NCI-H446 treated with DMSO at 0.1 percent for 48 hours (cell line): ENCODE measurements at places on chromosomes 1 and 21.

DNA sequence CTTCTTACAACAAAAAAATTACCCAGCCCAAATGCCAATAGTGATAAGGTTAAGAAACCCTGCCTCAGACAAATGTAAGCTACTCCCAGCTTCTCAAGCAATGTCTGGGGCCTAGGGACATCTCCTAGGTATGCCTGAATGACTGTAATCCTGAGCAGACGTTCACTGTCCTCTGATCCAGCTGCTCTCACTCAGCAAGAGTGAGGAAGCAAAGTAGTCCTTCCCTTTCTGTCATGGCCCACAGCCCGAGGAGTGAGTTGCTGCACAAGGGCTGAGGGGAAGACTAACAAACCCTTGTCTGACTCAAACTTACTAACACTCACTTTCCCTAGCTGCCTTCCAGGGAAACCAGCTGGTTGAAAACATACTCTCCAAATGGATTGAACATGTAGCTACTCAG is 124.9 kb upstream of the TNFSF4 start:
- DNase-seq: no peak

DNA sequence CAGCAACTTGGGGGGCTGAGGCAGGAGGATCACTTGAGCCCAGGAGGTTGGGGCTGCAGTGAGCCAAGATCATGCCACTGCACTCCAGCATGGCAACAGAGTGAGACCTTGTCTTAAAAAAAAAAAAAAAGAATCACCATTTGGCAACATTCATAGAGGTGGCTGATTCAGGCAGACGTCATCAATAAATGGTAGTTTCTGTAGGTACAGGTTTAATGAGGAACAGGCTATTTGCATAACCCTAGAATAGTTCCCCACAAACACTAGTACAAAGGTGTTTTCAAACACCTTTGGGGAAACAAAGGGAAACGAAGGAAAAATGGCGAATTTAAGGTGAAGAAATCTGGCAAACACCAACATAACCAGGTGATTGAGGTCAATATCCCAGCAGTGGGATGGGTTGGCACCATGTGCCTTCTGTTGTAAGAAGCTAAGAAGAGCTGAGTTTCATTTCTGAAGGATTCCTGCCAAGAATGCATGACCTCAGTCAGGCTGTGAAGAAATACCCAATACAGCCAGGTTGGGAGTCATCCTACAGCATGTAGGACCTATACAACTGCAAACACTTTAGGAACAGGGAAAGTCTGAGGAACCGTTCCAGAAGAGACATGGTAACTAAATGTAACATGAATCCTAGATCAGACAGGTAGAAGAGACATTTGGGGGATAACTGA is 5.6 kb downstream of the LPAR3 start:
- no peak for DNase-seq

DNA sequence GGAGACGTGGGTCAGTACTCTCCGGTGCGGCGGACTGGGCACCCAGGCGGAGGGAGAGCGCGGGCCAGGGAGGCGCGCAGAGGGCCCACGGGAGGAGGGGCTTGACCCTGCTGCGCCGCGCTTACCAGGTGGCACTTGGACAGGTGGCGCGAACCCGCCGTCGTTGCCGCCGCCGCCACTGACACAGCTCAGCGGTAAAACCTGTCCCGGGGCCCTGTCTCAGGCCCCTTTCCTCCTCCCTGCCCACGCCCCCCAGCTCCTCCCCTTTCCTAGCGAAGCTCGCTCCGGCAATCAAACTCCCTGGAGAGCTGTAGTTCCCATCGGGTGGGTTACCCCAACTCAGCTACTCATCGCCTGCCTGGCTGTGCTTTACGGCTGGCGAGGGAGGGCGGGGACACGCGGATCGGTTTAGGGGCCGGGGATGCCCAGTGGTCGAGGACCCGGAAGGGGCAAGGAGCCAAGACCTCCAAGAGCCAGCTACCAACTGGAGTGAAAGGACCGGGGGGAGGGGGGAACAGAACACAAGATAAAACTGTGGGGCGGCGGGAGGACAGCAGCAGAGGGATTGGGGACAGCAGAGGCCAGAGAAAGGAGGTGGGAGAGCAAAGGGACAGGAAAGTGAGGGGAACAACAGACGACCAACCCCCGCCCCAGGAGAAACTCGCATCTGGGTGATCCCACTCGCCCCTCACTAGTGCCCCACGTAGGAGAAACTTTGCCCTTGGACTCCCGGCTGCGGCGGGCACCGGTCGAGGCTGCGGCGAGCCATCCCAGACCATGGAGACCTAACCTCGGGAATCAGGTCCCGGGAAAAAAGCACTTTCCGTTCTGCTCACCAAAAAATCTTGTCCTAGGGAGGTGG is 2.9 kb downstream of the GFI1 start:
- DNase-seq: no peak

DNA sequence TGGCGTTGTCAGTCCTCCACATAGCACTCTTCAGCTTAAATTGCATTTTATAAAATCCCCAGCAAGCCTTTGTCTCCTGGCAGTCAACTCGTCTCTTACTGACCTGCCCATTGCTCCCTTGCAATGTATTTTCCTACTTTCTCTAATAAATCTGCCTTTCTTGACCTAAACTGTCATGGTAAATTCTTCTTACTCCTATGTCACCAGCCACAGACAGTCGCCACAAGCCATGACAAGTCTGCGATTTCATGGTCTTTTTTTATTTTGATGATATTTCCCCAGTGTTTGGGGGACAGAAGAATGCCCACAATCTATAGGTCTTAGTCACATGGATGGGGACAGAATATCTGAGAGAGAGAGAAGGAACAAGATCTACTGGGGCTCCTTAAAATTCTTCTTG is 8.4 kb downstream of the IFNAR2 start:
- DNase-seq: no peak

DNA sequence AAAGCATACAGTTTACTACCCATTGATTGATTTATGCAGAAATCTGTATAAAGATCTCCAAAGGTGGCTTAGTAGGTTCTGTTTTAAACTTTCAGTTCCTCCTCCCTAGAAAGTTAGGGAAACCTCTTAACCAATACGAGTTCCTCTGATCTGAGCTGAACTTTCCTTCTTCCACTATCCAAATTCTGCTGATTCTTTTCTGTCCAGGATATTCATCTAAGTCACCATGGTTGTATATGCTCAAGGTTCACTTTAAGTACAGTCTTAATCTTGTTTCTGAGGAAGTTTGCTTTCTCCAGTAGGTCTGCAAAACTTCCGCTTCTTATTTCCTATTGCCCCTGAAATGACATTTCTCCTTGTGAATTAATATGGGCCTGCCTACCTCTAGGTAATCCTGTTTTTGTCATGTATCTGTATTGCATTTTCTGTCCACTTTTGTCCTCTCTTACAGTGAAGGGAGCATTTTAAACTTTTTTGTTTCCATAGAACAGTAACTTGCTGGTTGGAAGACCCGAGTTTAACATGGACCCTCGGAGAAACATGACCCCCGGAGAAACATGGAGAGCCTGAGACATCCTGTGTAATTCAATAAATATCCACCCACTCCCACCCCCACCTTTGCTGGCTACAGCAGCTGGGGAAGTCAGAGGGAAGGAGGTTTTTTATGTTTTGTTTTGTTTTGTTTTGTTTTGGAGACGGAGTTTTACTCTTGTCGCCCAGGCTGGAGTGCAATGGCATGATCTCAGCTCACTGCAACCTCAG is 16.7 kb upstream of the TUT4 start:
- DNase-seq: no peak

- no peak for DNase-seq
These were observed 2.1 kb upstream of the GFI1 start for GRCh38 chr1:92488832-92489231.

DNA sequence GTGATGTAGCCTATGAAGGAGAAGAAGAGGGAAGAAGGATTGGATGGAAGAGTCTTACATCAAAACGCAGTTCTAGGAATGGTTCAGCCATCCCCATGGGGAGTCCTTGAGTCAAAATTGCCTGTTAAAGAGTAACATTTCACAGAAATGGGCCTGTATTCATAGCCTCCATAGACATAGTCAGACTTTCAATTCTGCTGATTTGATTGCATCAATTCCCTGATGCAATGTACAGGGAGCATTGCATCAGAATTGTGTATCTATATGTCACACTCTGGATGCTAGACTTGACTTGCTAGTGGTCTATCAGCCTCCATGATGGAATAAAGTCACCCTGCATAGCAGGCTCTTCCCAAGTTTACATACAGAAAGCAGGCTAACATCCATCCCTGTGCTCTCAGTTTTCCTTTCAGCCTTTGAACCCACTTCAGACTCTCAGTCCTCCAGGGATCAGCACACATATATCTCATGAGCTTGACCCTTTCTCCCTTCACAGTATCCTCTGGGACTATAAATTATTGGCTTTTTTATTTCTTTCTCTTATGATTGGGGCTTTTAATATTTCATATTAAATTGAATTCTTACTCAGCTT is 1111.7 kb upstream of the B3GALT2 start:
- DNase-seq: no peak

DNA sequence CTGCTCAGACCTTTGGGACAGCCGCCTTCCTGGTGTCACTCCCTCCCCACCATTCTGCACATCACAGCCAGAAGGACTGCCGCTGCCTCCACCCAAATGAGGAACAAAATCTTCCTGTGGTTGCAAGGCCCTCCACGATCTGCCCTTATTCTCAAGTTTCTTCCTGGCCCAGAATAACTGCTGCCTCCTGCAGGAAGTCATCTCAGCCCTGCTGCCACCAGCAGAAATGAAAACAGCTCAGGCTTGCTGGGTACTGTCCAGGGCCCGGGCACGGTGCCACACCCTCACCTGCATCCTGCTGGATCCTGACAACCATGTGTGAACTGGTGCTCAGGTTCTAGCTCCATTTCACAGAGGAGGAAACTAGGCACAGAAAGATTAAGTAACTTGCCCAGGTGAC is 2.8 kb downstream of the CLDN19 start:
- no peak for DNase-seq

DNA sequence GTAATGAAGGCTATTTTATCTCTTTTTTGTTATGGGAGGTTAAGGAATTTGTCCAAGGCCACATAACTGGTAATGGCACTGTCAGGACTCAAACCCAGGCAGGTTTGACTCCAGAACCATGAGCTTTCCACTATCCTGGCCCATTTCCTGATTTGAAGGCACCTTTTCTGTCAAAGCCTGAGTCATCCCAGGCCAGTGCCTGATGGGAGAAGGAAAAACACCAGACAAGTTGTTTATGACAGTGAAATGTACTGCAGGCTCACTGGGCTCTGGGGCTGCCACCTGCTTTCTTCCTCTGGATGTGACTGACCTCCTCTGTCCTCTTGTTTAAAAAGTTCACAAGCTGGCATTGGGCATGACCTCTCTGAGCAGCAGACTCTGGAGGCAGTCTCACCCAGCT is 71.8 kb upstream of the SPATA6 start:
- DNase-seq: no peak

DNA sequence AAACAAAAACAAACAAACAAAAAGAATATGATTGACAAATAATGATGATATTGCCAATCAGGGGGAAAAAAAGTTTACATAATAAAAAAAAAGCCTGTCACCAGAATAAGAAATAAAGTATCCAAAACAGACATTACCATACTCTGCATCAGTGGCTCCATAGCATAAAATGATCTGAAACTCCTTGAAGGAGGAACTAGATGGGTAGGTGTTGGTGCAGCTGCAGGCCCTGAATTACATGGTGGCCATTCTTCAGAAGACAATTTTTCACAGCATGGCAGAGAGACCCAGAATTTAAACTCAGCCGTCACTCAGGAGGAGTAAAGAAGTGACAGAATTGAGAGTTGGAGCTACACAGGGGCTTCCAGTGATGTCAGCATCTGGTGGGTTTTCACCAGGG is 60.2 kb downstream of the GLUL start:
- DNase-seq: no peak

DNA sequence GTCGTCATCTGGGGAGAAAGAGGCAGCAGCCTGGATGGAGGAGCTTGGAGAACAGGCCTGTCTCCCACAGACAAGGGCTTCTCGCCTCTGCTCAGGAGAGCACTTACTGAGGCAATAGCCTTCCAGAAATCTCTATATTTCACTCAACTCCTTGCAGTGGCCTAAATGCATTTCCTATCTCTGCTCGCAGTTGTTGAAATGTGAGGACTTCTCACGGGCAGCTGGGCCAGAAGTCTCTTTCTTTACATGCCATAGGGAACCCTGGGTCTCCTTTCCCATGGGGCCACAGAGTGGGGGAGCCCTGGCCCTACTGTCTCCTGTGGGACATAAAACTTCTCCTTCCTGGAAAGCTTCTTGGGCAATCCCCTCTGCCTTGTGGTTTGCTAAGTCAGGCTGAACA is 43.5 kb upstream of the KIF21B start:
- DNase-seq: no peak

DNA sequence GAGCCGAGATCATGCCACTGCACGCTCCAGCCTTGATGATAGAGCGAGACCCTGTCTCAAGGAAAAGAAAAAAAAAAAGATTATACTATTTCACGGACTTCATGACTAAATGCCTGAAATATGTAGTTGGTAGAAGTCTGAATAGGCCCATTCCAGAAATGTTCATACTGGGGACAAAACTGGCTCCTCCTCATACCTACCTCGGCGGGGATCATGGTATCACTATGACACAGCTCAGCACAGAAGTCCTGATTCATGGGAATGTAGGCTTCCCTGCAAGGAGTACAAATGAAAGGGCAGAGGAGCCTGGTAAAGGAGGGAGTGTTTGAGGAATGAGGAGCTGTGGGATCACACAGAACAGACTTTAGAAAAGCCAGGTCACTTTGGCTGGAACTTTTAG is 5.0 kb downstream of the SPATA46 start:
- no peak for DNase-seq

DNA sequence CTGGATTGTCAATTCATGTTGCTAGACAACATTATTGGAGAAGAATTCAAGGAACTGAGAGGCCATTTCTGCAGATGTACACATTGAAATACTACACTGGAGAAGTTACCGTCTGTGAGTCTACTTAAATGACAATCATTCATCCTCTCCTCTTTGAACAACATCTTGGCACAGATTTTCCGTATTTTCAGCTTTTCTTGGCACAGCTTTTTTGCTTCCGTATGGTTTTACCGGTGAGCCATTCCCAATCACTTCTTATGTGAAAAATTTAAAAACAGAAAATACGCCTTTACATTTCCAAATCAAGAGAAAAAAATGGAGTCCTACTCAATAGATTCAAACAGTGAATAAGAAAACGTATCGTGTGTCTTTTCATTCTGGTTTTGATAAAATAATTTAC is 1493.7 kb downstream of the AMY1C start:
- peak; percentile 77 for DNase-seq

- peak; percentile 88 for DNase-seq
These were observed 1047.6 kb upstream of the ADGRL4 start for GRCh38 chr1:80054129-80054528.

DNA sequence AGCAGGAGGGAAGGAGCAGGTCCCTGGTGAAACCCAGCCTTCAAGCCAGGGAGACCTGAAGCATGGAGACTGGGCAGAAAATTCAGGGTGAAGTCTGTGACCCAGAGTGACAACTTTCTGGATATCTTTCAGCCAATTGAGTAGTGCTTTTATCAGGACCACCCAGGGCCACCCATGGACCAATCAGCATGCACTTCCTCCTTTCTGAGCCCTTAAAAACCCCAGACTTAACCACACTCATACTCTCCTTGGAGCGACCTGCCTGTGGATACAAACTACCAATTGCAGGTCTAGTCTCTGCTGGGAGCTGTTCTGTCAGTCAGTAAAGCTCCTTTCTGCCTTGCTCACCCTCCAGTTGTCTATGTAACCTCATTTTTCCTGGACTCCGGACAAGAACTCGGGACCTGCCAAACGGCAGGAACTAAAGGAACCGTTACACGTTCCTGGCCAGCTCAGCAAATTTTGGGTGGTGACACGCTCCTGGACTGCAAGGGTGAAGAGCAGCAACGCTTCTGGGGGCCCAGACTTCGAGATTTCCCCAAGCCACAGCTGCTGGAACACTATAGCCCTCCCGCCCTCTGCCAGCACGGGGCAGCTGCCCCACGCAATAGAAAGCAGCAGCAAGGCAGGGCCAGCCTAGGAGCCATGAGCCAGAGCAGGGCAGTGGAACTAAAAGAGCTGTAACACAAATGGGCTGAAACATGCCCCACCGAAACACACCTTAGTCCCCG is 1183.4 kb downstream of the AMY1C start:
- no peak for DNase-seq
